ENCODE measurements at places on chromosomes 2 and 18.

DNA sequence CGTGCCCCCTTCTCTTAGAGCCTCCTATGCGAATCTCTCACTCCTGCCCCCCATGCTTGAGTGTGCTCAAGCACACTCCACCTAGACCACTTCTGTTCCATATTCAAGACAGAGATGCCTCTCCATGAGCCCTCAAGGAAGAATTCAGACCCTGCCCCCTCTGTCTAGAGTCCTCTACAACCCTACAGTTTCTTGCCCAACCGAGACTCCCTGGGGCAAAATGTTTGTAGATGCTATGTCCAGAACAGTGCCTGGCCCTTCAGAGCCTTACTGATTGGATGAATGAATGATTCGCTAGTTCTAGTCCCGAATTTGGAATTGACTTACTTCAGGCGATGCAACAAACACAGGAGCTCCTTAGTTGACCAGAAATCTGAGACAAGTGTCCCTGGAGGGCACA, 8.7 kb downstream of the APCDD1 start:
- DNase-seq: no peak

GRCh38 chr2:101843048-101843447, 145.5 kb downstream of the MAP4K4 start:
- no peak for DNase-seq

GRCh38 chr18:274313-274712, 6.5 kb upstream of the THOC1 start:
- no peak for DNase-seq

DNA sequence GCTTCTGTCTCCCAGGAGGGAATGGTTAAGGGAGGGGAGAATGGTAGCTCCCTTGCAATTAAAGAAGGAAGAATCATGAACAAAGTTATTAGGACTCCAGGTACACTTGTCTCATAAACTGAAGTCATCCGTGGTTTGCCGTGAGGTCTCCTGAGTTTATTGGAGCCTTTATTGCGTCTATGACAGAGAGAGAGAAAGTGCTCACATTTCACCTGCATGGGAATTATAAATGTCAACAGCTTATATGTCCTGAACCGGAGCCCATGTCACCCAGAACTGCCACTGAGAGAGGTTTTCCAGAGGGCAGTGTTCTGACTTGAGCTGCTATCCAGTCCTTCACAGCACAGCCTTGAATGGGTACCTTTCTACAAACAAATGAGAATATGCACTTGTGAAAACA, 104.3 kb downstream of the STPG4 start:
- no peak for DNase-seq

GRCh38 chr2:204664708-204665121, 119.4 kb downstream of the PARD3B start:
- DNase-seq: no peak

- no peak for DNase-seq
These were observed 159.7 kb downstream of the DOCK10 start for GRCh38 chr2:224882291-224883171.
